Kidney capillary endothelial cell (primary cell): ENCODE measurements at places on chromosomes 4 and X.

- DNase-seq, result peak; percentile 64
Observed at GRCh38 chrX:14409341-14409740, 120.0 kb upstream of the GLRA2 start.

DNA sequence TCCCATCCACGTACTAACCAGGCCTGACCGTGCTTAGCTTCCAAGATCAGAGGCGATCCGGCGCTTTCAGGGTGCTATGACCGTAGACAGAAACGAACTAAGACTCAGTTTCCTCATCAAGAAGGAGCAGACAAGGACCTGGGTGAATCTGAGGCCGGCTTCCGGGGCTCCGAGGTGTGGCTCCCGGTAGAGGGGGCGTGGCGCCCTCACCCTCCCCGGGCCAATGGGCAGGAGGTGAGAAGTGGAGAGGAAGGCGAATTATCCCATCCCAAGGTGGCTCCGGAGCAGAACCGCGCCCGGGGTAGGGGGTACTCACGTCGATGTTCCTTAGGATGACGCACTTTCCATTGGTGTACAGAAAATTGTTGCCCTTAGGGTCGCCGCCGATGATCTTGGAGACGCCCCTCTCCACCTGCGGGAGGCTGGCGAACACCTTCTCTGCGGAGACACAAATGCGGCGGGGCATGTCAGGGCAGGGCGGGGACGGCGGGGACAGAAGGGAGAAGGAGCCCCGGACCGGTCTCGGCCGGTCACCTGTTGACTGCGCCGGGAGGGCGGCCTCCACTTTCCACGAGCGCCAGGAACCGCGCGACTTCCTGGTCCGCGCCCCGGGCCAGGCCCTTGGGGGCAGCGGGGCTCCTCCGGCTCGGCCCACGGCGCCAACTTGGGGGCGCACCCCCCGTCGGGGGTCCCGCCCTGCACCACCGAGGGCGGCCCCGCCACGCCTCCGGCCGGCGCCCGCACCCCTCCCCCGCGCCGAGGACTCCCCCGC is 616 bp downstream of the WDR1 start:
- peak; percentile 12 for DNase-seq

DNA sequence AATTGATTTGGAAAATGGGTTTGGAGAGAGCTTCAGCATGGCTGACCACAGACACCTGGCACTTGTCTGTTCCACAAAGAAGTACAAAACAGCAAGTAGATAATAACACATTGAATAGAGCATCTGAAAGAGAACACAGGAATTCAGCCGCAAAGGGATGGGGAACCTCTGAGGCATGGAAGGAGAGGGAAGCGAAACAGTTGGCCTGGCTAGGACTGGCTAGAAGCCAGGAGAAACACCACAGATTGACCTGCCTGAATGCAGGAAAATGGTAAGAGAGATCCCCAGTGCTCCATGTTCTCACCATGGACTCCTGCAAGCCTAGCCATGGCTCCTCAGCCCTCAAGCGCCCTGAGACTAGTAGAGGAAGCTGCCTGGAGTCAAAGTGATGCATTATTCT is 169.7 kb upstream of the SH3RF1 start:
- no peak for DNase-seq

GRCh38 chrX:20007962-20008622 is 17.2 kb upstream of the BCLAF3 start:
- no peak for DNase-seq

DNA sequence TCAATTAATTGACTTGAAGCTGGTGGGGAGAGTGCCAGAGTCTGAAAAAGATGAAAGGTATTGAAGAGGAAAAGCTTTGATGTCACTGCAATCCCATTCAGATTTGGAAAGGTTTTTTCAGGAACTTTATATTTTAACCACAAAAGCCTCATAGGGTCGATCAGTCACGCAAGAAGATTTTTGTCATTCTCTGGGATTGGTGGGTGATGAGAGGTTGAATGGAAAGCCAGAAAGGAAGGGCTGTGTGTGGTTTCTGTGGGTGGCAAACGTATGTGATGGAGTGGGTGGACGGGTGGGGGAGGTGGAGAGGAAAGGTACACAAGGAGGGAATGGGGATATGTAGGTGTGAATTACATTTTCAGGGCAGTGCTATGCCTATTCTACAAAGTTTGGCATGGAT is 173.8 kb upstream of the SCML1 start:
- no peak for DNase-seq

GRCh38 chr4:48467891-48468290 is 15.3 kb upstream of the SLC10A4 start:
- DNase-seq, result no peak

- no peak for DNase-seq
Observed at GRCh38 chrX:17361620-17362019, 13.4 kb upstream of the NHS start.

DNA sequence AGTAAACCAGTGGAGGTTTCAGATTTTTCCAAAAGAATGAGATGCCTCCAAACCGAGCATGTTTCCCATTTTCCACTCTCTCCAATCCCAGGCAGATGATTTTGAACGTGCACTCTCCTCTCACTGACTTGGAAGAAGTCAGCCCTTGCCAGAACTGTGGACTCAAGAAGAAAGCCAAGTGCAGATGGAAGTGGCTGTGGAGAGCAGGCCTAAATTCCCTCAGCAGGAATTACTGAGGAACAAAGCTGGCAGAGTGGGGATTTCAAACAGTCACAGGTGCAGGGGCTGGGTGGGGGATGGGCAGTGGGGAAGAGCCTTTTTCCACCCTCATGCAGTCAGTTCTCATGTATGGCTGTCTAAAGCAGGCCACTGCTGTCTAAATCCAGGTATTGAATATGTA is 83.5 kb upstream of the PLAC1 start:
- DNase-seq, result no peak

GRCh38 chrX:142156567-142156966 is 48.5 kb downstream of the MAGEC2 start:
- no peak for DNase-seq

- DNase-seq, result no peak
Observed at GRCh38 chr4:126592088-126592487, 1040.7 kb upstream of the INTU start.

GRCh38 chr4:17010426-17011087 is 112.1 kb upstream of the LDB2 start:
- DNase-seq, result no peak
